ENCODE measurements at places on chromosomes 6 and 20.

DNA sequence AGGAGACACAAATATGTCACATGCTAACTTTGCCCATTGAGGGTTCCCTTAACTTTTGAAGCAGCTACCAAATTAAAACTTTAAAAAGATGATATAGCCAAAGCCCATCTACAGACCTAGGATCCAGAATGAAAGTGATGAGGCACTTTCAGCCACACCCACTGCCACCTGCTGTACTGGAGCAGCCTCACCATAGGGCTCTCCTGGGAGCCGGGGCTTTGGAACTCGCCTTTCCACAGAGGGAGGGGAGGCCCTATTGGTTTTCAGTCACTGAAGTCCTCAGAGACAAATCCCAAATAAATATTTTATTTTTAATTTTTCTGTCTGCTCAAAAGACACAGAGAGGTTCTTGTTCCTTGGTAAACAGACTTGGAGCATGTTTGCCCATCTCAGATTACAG is 238.1 kb upstream of the TAB2 start:
- DNase-seq, result peak; percentile 17

GRCh38 chr20:35021063-35021462 is 65.4 kb downstream of the MYH7B start:
- no peak for DNase-seq

- DNase-seq, result no peak
Observed at GRCh38 chr20:62886709-62887058, 25.1 kb upstream of the TCFL5 start.

- DNase-seq, result no peak
Observed at GRCh38 chr6:44049163-44049988, 77.9 kb downstream of the MRPL14 start.

DNA sequence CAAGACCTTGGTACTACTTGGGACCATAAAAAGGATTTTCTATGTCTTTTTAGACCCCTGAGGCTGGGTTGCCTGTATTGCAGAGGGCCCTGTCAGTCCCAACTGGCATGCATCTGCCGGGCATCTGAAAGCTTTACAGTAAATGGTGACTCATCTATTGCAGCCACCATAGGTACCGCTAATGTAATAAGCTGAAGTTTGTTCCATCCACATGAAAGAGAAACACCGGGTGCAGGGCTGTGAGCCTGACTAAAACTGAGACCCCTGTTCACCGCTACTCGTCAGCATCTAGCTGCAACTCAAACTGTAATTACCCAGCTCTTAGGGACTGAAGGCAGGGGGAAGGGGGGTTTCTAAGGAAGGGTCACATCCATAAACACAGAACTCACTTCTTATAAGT is 49.5 kb downstream of the TRERF1 start:
- no peak for DNase-seq
